GM10248 (cell line): ENCODE measurements at places on chromosomes 3 and 15.
A peak's percentile ranks its signal among the peaks of the same experiment; 100 is the strongest.

DNA sequence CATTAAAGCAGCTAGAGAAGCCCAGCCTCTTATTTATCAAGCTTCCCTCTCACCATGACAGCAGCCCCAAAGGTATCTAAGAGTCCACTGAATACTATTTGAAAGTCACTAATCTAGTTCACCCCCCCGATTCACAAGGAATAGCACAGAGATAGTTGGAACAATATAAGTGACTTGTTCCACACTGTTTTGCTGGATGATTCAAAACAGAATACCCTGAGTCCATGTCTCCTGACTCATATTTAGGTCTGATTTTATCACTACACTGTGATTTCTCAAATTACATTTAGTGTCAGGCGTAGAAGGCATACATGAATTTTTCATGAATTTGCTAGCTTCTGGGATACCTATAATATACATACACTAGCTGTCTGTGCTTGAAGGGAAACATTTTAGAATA, 18.7 kb upstream of the EOGT start:
- DNase-seq: no peak

- no peak for DNase-seq
These were observed 70.5 kb upstream of the MAP4 start for GRCh38 chr3:48086705-48087104.

DNA sequence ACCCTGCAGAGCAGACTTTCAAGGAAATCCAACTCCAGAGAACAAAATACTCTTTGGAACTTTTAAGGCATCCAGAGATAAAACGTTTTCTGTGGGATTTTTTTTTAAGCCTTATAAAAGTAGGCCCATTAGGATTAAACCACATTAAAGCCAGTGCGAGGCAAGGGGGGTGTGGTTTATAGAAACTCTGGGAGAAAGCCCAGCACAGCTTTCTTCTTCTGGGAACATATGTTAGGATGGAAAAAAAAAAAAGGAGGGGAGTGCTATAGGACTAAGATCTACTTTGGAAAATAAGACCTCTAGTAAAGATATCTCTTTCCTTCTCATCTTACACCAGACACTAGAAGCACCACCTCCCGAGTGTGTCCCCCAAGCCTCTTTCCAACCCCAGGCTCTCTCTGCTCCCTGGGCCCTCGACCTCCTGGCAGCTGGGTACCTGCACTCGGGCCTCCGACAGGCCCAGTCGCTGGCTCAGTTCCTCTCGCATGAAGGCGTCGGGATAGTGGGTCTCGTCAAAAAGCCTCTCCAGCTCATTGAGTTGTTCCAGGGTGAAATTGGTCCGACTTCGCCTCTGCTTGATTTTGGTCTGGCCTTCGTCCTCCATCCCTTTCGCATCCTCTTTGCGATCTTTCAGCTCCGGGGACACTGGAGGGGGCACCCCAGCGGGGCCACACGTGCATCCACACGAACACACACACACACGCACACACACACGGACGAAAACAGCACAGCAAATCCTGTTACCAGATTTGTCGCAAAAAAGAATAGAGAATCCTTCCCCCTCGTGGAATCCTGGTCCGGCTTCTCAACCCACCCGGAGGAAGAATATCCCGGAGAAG, 3.8 kb downstream of the SHOX2 start:
- DNase-seq: no peak

- no peak for DNase-seq
These were observed 37.3 kb upstream of the PRTG start for GRCh38 chr15:55780292-55780691.

DNA sequence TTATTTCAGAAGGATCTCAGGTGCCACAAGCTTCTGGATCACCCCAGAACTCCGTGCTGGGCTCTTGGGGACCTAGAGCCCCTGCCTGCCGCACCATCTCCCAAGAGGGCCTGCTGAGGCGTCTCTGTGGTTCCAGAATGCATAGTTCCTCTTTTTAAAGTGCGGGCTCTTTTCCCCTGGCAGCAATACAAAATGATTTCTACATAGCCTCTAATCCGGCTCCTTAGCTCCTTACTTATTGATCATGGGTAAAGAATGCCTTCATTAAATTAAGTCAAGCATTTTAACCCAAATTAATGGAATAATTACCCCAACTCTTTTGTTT, 121.9 kb downstream of the ATP10A start:
- no peak for DNase-seq

- no peak for DNase-seq
These were observed 8.0 kb downstream of the FYCO1 start for GRCh38 chr3:45987368-45988291.

- no peak for DNase-seq
These were observed 93.4 kb upstream of the CTDSPL start for GRCh38 chr3:37768107-37768809.

- DNase-seq: no peak
These were observed 13.3 kb downstream of the RPSA start for GRCh38 chr3:39419742-39420315.

DNA sequence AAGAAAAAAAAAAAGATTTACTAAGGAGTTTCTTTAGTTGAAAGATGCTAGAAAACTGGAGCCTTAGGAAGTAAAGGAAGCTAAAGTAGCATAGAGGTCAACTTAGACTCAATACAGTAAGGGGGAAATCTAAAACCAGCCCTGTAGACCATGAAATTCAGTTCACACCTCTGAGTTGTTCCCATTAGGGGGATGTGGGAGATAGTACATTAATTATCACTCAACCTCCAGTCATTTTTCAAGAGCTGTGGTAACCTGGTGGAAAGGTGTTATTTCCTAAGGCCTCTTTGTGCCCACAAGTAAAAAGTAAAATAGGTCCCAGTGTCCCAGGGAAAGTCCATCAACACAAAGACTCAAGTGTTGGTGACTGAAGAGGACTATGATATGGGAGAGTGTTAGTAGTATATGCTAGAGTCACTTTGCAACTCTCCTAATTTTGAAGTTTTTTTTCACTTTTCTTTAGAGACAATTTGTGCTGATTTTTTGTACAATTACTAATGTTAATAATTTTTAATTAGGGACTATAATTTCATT, 1274.4 kb upstream of the EPHA6 start:
- DNase-seq: no peak

GRCh38 chr3:78919021-78919755, 848.6 kb downstream of the ROBO1 start:
- DNase-seq: peak; percentile 30

DNA sequence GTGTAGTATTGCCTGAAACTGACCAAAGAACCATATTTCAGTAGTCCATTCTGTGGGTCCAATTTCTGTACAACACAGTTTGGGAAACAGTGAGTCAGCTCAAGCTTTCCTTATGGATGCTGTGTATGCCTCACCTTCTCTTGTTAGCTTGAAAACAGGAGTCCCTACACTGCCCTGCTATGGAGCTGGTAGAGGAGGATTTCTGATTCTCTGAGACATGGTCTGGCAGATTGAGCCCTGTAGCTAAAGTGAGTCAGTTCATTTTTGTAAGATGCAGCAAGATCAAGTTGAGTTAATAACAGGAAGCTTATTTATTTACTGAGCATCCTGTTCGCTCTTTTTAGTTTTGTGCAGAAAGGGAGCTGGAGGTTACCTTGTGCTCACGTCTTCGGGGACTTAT, 424.1 kb upstream of the RBMS3 start:
- DNase-seq: no peak

DNA sequence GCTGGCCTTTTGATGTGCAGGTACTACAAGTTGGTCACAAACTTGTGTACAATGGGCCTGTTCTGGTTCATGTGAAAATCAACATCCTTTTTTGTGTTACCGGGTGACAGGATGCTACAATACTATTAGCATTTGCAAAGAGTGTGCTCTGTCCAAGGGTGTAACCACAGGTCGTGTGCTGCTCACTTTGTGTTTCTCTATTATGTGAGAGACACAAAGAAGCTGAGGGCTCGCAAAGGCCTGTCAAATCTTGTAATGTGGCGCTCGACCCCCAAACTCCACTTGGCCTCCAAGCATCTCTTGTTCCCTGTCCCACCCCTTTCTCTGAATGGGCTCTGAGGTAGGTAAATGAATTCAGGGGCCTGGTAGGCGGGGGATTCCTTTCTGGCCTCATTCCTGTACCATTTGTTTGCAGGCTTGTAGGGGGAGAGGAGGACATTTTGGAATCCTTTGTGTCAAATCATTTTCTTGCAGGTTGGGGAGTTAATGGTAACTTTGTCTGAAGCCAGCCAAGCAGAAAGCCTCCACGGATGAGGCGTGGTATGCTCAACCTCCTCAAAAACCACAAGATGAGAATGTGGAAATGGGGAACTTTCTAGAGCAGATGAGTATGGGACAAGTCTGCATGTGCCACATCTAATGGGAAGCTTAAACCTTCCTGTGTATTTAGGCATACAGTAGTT, 109.1 kb downstream of the OPA1 start:
- DNase-seq: peak; percentile 16
